Ureter (tissue), 1 donor: ENCODE measurements at places on chromosomes 5 and 9. TPM values are rescaled to one million over a fixed set of nuclear protein-coding genes. Genes with fewer than 3 reads are reported as not detected.

DNA sequence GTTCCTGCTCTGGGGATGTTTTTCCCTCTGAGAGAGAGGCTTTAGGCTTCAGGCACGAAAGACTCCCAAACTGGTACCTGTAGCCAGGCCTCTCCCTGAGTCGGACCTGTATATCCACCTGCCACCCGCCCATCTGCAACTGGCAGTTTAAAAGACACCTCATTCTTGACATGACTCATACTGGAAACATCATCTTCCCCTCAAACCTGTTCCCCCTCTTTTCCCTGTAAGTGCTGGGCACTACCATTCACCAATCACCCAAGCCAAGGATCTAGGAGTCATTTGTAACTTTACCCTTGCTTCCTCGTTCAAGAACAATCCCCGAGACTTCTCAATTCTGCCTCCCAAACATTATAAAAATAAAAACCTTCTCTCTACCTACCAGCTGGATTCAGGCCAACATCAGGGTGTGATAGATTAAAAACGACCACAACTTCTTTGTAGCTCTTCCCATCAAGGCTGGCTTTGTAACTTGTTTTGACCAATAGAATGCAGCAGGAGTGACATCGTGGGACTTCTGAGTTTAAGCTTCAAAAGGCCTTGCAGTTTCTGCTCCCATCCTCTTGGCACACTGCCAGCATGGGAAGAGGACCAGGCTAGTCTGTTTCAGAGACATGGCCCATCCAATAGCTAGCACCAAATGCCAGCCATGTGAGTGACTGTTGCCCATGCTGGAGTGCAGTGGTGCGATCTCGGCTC lies 1.8 kb upstream of the WDR31 start:
- peak; percentile 67 for DNase-seq

SH2D3C gene
- total RNA-seq, result 15.7 TPM

CCL28 gene
- 7.6 TPM for total RNA-seq

- DNase-seq, result no peak
Measured at GRCh38 chr5:175842951-175843793, 28.2 kb upstream of the CPLX2 start.

DNA sequence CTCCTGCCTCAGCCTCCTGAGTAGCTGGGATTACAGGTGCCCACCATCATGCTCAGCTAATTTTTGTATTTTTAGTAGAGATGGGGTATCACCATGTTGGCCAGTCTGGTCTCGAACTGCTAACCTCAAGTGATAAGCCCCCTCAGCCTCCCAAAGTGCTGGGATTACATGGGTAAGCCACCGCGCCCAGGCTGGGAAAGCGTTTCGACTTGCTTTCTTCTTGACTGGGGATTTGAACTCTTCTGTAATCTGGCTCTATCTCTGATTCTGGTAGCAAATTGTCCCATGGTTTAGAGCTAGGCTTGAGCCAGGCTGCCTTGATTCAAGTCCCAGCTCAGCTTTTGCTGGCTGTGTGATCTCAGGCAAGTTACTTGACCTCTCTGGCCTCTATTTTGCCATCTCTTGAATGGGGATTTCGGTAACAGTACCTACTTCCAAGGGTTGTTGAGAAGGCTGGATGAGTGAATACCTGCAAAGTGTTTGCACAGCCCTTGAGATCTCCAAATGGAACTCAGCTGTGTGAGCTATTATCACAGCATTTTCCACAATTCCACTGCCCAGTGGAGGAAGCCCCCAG lies 20.5 kb upstream of the MVB12B start:
- no peak for DNase-seq

PDGFRB gene
- 108 TPM for total RNA-seq

DNA sequence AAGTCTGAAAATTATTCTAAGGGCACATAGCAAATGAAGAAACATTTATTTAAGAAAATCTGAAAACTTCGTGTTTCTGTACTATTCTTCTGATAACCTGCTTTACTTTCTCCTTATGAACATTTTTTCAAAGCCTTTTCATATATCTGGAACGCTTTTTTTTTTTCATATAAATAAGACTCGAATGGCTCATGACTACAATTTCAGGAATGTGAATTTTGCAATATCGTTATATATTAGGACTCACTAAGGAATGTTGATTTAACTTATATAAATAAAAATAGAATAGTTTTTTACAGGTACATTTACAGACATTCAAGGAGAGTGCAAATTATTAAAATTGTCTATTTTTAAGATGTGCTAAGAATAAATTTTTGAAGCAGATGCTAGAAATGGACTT lies 42.9 kb downstream of the GPBP1 start:
- no peak for DNase-seq

- no peak for DNase-seq
Measured at GRCh38 chr5:54590824-54591223, 73.3 kb downstream of the SNX18 start.

DNA sequence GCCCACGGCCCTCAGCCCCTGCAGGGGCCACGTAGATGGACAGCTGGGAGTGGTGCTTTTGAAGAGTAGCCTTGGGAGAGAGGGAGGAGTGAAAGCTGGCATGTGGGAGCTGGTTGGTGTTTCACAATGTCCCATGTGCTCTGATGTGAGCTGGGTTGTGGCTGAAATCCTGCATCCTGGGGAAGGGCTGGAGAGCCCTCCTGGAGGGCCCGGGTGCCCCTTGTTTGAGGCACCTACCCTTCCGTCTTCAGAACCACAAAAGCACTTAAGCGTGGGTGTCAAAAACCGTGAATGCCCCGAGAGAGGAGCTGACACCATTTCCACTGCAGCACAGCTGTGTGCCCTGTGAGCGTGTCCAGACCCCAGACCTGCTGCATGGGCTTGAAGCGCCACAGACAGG lies 199.1 kb upstream of the ZNF618 start:
- no peak for DNase-seq

DNA sequence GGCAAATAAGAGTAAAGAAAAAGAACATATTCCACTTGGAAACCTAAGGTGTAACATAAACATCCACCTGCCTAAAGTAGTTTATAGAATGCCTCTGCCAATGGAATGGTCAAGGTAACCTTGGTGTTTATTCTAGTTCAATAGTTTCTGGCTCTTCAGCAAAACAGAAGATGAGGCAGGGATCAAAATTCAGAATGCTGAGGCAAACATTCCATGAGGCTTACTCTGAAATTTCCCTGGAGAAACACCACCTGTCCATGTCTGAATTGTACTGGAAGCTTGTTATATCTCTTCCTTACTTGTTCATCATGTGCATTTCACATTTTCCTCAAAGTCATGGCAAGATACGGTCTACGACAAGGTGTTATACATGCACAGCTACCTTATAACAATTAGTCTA lies 1862.4 kb upstream of the ACO1 start:
- DNase-seq, result no peak

ELAVL2 gene
- 0.29 TPM for total RNA-seq

- peak; percentile 42 for DNase-seq
Measured at GRCh38 chr9:110874963-110875674, 163.2 kb downstream of the LPAR1 start.

GRCh38 chr5:34991486-34992238 lies 56.1 kb downstream of the AGXT2 start:
- DNase-seq, result no peak
